NT2/D1 (cell line): ENCODE measurements at places on chromosomes 5 and 9.

GRCh38 chr5:150605546-150605945 lies 34.9 kb upstream of the SYNPO start:
- DNase-seq: no peak

GRCh38 chr5:172670444-172670843 lies 29.4 kb downstream of the NEURL1B start:
- DNase-seq: no peak

- no peak for DNase-seq
These were observed 20.2 kb downstream of the IL7R start for GRCh38 chr5:35876922-35877321.

DNA sequence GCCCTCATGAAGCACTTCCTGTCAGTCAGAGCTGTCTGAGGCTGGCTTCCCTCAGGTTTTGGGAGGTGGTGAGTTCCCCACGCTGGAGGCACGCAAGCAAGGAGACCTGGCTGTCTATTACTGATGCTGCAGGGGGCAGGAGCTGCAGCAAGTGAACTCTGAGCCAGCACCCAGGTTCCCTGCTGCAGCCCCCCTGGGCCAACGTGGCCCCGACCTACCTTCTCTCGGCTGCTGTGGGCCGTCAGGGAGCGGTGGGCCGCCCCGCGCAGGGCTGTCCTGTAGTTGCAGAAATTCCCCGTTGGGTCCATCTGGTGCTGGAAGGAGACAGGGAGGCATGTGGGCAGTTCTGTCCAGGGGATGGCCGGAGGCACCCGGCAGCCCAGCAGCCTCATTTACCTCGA lies 46.8 kb upstream of the RNF130 start:
- DNase-seq: no peak

- no peak for DNase-seq
These were observed 6.9 kb downstream of the YTHDC2 start for GRCh38 chr5:113520429-113520828.

GRCh38 chr9:115403753-115404152 lies 285.8 kb upstream of the TNC start:
- DNase-seq: no peak

- DNase-seq: no peak
These were observed 6.8 kb downstream of the IPPK start for GRCh38 chr9:92663126-92663525.

GRCh38 chr5:30499402-30499801 lies 694.1 kb upstream of the CDH6 start:
- no peak for DNase-seq

GRCh38 chr9:19699756-19700155 lies 89.1 kb downstream of the SLC24A2 start:
- no peak for DNase-seq

DNA sequence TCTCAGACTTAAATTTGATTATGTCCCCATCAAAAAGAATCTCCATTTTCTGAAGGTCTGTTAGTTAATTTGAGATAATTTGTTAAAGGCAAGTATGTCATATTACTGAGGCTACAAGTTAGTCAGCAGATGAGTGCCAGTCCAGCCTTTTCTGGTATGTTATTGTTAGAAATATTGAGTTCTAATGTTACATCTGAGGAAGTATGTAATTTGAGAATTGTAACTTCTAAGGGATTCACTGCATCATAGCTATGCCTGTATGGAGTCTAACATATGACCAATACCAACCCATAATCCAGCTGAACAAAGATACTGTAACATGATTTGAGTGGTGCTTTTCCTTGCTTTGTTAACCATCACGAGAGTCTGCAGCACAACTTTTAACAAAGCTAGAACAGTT lies 13.9 kb downstream of the SLC23A1 start:
- DNase-seq: no peak

GRCh38 chr5:157911568-157911967 lies 52.6 kb upstream of the CLINT1 start:
- DNase-seq: no peak

GRCh38 chr9:96408409-96409280 lies 9.5 kb downstream of the ZNF367 start:
- no peak for DNase-seq

DNA sequence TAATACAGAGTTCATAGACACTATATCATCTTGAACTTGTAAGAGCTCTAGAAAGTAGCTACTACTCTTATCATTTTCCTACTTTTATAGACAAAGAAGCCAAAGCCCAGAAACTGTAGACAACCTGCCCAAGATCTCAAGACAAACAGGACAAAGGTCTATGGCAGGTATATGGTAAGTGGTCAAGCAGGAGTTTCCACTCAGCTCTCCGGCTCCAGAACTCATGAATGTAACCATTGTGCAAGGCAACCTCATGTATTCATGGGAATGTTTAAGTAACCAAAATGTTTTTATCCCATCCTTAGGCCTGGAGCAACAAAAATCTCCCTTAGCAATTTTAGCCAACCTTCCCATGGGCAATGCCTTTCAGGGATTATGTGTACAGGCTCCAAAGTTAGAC lies 163.4 kb upstream of the PUM3 start:
- DNase-seq: no peak

DNA sequence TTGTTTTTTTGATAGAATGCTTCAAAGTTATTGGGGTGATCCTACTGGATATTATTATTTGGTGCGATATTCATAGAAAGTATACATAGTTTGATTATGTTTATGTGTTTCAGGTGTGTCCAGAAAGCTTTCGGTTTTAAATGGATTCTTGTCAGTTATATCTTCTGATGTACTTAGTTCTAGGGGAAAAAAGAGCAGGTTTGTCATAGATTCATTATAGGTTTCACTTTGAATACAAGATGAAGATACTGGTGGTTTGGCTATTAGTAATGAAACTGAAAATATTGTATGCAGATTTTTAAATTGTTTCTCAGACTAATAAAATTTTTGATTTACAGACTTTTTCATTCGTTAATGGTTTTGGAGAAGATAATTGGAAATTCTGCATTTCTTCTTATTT lies 98.9 kb downstream of the MAN2A1 start:
- DNase-seq: no peak

GRCh38 chr5:142871363-142872193 lies 101.4 kb downstream of the ARHGAP26 start:
- DNase-seq: no peak

GRCh38 chr5:142817949-142818431 lies 47.8 kb downstream of the ARHGAP26 start:
- no peak for DNase-seq

DNA sequence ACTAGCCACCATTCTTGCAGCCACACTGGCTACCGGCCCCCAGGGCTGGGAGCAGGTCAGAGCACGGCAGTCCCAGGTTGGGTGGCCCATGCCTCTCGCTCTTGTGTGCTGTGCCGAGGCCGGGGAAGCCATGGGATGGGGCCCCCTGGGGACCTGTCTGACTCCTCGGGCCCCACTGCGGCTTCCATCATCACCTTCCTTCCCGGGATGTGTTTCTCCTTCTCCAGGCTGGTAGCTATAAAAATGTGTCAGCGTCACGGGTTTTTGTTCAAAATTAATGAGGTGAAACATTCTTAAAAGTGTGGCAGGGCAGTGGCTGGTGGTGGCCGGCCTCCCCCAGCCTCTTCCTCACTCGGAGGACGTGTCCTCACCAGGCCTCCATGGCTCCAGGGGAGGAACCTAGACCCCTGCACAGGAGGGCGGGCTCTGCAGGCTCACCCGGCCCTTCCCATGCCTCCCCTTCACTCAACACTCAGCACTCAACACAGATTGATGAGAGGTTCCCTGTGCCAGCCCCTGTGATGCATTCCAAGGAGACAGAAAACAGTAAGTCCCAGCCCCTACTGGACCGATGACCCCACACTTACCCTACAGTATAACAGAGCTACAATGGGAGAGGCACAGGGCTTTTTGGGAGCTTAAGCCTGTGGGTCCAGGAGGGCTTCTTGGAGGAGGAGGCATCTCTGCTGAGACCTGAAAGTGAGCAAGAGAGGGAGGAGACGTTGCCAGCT lies 43.2 kb downstream of the PTGES start:
- DNase-seq: no peak

DNA sequence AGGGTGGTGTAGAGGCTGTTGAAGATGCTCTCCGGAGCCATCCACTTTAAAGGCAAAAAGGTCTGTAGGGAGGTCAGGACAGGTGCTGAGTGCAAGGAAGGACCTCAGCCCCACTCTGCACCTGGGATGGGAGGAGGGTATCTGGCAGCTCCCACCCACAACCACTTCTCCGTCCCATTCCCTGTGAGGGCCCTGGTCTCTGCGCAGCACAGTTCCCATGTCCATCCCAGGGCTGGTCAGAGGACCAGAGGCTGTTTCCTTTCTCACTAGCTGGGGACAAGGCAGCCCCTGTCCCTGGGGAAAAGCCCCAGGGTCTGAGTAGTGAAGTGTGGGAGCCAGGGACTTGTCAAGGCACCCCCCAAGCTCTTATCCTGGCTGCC lies 33.7 kb upstream of the CSF1R start:
- no peak for DNase-seq

- no peak for DNase-seq
These were observed 18.0 kb downstream of the SH3PXD2B start for GRCh38 chr5:172436078-172436878.

DNA sequence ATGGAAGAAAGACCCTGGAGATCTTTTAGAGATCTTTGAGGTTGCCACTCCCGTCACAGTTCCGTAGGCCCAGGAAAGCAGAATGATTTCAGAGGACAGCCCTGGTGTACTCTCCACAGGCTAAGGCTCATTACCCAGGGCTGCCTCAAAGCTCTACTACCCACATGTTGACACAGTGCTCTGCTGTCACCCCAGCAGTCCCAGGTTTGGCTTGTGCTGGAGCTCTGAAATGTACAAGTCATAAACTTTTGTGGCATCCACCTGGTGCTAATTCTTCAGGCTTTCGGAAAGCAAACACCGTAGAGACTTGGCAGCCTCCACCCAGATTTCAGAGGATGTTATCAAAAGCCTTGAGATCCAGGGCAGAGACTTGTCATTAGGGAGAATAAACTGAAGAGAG lies 136.5 kb downstream of the MTRR start:
- DNase-seq: no peak

DNA sequence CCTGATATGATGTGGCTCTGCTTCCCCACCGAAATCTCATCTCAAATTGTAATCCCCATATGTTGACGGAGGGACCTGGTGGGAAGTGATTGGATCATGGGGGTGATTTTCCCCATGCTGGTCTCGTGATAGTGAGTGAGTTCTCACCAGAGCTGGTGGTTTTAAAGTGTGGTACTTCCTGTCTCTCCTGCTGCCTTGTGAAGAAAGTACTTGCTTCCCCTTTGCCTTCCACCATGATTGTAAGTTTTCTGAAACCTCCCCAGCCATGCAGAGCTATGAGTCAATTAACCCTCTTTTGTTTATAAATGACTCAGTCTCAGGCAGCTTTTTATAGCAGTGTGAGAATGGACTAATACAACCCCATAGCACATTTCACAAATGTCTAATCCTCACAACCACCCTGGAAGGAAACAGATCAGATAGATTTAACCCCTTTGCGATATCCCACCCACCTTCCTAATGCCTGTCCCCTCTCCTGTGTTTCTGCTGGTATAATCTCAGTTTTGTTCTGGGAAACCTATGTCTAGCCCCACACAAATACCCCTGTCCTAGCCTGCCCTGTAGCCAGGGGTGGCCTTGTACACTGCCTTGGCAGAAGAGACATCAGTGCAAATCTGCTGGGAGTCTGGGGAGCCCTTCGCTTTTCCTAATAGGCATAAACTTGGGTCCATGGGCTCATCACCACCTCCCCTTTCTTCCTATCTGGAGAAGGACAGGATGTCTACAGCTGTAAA lies 157.0 kb upstream of the RAI14 start:
- DNase-seq: no peak

DNA sequence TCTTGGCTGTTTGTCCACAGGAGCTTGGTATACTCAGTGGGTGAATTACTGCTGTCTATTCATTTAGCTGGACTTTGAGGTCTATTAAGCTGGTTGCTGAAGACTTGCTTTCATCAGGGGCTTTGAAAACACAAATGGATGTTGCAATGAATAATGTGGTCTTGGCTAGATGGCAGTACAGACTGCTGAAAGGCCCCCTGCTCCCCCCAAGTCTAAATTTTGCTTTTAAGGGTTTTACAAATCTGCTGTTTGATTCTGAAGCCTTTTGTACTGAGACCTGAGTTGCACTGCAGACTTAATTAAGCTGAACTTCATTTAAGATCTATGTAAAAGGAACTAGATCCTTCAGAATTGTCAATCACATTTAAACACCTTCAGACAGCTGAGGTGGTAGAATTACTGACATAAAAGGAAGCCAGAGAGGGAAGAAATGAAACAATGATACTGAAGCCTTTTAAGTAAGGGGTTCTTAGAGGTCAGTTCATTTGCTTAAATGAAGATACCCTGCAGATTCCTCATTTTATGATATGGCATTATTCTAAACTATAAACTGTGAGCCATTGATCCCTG lies 37.3 kb downstream of the KCTD16 start:
- DNase-seq: no peak

GRCh38 chr9:121778252-121779225 lies 127.1 kb downstream of the DAB2IP start:
- DNase-seq: no peak

- DNase-seq: no peak
These were observed 12.7 kb downstream of the CD180 start for GRCh38 chr5:67183859-67184258.

DNA sequence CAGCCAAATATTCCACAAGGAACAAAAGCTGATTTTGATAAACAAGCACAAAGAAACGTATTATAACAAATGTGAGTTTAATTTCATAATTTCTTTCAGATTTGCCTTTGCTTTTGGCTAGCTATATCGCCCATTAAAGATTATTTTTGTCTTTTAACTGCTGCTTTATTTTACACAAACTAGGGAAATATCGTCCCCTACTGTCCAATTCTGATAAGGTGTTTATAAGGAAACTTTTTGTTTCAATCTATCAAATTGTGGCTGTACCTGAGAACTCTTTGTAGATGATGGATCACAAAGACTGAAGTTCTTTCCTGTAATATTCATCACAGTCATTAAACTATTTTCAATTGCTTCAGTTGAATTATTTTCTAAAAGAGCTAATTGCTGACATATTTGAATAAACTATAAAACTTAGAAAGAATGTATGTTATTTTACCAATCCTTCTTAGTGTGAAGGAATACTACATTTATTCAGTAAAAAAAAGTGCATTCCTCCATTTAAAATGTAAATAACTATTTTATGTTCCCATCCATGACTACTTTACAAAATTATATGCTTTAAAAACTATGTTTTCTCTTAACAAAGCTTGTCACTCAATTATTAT lies 431.3 kb upstream of the ITGA1 start:
- DNase-seq: no peak

- DNase-seq: no peak
These were observed 213.8 kb downstream of the MLLT3 start for GRCh38 chr9:20408513-20408912.

- no peak for DNase-seq
These were observed 1350.1 kb upstream of the ACO1 start for GRCh38 chr9:31034311-31034710.

DNA sequence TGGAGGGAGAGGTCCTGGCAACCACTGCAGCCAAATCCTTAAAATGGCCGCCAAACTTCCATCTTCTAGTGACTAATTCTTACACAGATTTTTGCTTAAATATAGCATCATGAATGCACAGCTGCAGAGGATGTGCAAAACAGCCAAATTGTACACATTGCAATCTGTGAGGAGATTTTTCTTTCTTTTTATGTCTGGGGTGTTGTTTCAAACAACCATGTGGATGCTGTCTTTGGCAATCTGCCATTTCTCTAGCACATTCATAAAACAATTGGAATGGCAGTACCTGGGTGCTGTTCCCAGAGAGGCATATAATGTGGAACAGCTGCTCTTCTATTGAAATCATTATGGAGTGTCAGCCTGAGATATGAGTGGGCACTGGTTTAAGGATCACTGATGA lies 1082.9 kb upstream of the SEMA6A start:
- no peak for DNase-seq
